ENCODE measurements at places on chromosomes 3 and 15. TPM values are rescaled to one million over a fixed set of nuclear protein-coding genes. Genes with fewer than 3 reads are reported as not detected.

DNA sequence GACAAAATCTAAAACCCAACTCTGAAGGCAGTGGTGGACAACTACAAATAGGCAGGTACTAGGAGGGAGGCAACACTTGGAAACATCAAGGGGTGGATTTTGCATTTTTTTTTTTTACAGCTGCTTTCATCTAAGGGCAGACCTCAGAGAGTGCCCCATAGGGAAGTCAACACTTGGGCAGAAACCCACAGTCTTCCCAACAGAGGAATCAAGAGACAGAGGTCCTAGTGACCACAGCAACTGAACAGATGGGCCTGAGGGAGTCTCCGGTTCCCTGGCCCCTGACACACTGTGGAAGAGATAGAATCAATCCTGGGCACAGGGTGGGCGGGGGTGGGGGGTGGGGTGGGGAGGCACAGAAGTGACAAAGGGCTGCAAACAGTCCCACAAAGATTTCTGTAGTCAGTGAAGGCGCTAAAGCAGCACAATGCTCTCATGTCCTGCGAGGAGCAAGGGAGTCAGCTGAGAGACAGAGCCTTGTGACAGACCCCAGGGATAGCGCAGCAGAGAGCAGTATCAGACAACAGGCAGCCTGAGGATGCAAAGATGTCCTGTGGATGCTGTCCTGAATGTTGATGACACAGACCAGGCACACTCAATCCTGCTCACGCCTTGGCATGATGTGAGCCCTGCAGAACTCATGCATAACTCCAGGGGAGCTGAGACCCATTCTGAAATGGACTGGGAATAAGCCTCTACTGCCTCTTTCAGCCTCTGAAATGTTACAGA is 6.9 kb upstream of the RFTN1 start:
- no peak overlapping the region for H3K27ac ChIP-seq
- H3K36me3 ChIP-seq, result no peaks in the 10 kb centered on the region
- H3K4me3 ChIP-seq, result no peak overlapping the region
- no peak for DNase-seq

DNA sequence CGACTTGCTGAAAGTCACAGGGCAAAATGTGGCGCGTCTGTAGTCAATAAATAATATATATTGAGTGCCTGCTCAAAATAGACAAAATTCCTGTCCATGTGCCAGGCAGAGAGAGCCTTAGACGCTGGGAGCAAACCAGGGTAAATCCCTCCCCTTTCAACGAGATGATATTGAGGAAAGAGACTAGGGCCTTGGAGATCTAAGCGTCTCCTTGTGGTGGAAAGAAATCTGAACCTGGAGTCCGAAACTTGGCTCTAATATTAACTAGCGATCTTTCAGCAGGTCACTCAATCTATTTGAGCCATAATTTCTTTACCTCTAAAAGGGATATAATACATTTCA is 348 bp upstream of the DPP8 start:
- H3K27ac ChIP-seq, result no peak overlapping the region
- H3K36me3 ChIP-seq, result no peaks in the 10 kb centered on the region
- H3K4me1 ChIP-seq, result peaks cover 3% of the 10 kb centered on the region
- no peak for DNase-seq

DNA sequence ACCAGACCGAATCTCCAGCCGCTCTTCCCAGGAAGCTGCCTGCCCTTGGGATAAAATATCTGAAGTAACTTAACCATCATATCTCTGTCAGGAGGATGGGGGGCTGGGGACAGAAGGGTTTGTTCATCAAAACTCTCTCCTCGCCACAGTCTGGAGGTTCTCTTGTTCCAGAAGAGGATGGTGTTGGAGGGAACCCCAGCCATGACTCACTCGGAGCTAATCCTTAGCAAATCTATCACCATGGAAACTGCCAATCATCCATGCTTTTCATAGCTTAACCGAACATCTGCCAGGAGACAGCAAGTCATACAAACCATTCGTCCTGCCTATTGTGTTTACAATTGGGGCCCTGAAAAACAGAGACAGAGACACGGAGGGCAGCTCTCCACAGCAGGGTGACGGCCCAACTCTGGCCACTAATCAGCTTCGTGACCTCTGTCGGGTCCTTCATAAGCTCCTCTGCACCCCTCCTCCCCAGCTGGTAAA is 73.8 kb upstream of the HEG1 start:
- no peak overlapping the region for H3K4me3 ChIP-seq
- no peaks in the 10 kb centered on the region for H3K36me3 ChIP-seq
- no peak overlapping the region for H3K27ac ChIP-seq
- no peak for DNase-seq
- no peaks in the 10 kb centered on the region for H3K4me1 ChIP-seq

GRCh38 chr3:182954553-182955235 is 25.6 kb downstream of the DCUN1D1 start:
- H3K4me1 ChIP-seq, result peaks cover 1% of the 10 kb centered on the region
- peaks cover 31% of the 10 kb centered on the region for H3K36me3 ChIP-seq
- H3K4me3 ChIP-seq, result no peak overlapping the region
- no peaks in the 10 kb centered on the region for H3K27me3 ChIP-seq
- DNase-seq, result no peak

CCNDBP1 gene
- 41.7 TPM for polyA plus RNA-seq

Data from H1 (cell line).